ENCODE measurements at places on chromosomes 2 and 18. TPM values are rescaled to one million over a fixed set of nuclear protein-coding genes. Genes with fewer than 3 reads are reported as not detected.

The C2orf80 gene
- not detected for total RNA-seq

The ST8SIA5 gene
- total RNA-seq: not detected

The AGXT gene
- not detected for total RNA-seq

The KDM3A gene
- 26.4 TPM for total RNA-seq

The MOGAT1 gene
- total RNA-seq: not detected

All from A549 treated with RU486 at 1 μM for 4 hours (cell line).